ENCODE measurements at places on chromosomes 4 and X.

DNA sequence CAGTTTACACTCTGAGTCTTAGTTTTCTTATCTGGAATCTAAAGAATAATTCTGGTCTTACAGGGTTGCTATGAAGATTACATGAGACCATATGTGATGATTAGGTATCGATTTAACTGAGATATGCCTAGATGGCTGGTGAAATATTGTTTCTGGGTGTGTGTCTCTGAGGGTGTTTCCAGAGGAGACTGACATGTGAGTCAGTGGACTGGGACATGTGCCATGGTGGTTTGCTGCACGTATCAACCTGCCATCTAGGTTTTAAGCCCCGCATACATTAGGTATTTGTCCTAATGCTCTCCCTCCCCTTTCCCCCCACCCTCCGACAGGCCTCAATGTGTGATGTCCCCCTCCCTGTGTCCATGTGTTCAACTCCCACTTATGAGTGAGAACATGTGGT lies 186.0 kb upstream of the CXorf66 start:
- no peak for DNase-seq

- DNase-seq = no peak
These were observed 124.7 kb downstream of the MGST2 start for GRCh38 chr4:139790291-139790690.

- DNase-seq = no peak
These were observed 1.4 kb upstream of the AADAT start for GRCh38 chr4:170091069-170091696.

DNA sequence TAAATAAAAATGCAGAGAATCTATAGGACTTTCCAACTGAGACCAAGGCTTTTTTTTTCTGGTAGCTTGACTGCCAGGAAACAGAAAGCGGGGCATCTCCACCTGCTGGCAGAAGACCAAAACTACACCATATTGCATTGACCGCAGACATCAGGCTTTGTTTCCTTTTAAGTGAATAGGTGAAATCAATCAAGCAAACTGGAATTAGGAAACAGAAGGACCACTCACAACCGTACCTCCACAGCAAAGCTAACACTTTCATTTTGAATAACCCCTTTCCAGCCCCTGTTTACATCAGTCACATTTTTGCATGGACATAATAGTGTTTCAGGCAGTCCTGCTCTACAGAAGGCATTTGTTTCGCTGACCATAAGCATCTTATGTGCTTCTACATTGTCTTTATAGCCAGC lies 218.2 kb downstream of the IDS start:
- peak; percentile 53 for DNase-seq

- DNase-seq = no peak
These were observed 537.4 kb upstream of the MAGEB18 start for GRCh38 chrX:25600776-25601175.

DNA sequence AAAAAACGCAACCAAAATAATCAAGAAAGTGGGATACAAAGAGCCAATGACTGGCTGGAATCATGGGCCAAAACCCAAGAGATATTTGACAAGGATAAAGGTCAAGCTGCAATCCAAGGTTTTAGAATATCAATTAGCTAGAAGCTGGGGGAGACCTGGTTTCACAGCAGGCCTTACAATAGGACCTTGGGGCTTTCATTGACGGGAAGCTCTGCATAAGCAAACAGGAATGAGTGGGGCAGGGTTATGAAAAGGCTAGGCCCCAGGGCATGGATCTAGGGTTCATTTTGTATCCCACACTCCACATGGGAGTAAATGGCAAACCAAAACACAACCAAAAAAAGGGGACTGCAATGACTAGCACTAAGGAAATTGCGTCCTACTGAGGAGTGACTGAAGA lies 215.3 kb downstream of the HS6ST2 start:
- DNase-seq = no peak

DNA sequence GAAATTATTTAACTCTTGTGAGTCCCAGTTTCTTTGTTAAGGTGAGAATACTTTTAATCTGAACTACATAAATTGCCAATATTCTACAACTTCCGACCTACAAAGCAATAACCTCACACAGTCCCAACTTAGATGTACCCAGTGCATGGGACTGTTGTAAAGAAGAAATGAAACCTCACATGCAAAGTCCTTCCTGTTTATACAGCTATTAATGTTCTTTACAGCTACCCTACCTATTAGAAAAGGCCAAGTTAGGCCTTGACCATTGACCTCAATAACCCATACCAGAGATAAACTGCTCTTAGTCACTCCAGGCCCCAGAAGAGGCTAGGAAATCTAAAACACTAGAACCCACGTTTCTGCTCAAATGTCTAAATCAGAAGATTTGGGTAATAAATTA lies 920.1 kb upstream of the TENM3 start:
- DNase-seq = no peak

DNA sequence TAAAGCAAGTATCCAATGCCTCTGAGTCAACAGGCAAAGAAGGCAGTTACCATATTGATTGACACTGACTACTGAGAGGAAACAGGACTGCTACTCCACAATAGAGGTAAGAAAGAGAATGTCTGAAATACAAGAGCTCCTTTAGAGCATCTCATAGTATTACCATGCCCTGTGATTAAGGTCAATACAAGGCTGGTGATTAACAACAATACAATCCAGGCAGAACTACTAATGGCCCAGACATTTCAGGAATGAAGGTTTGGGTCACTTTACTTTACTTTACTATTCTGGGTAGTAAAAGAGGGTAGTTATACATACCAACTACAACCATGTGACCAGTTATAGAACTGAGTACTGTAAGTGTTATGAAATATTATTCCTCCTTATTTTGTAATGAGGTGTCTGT lies 44.5 kb downstream of the BRWD3 start:
- no peak for DNase-seq

DNA sequence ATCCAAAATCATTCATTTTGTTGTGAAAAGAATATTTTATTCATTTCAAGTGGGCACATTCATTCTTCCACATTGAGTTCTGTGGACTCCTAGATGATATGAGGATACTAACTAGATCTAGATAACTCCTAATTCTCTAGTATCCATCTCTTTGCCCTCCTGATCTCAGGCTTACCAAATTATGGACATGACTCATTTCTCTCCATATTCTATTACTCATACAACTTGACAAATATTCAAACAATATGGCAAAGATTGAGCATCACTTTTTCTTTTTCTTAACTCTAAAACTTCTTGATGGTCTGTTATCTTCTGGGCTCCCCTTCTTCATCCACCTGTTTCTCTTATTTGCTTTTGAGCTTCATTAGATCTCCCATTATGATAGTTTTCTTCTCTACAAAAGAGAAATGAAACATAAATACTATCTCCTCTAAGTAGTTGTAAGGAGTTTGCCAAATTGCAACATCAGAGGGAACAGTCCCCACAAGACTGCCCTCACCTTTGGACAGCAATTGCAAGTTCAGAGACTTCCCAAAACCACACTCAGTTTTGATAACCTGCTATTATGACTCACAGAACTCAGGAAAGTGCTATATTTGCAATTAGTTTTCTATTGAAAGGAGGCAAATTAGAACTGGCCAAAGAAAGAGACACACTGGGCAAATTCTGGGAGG lies 422.9 kb downstream of the SPRY1 start:
- DNase-seq = no peak

GRCh38 chr4:118955515-118955914 lies 66.9 kb downstream of the SYNPO2 start:
- no peak for DNase-seq

GRCh38 chrX:7286168-7286837 lies 138.3 kb upstream of the PUDP start:
- DNase-seq = no peak

DNA sequence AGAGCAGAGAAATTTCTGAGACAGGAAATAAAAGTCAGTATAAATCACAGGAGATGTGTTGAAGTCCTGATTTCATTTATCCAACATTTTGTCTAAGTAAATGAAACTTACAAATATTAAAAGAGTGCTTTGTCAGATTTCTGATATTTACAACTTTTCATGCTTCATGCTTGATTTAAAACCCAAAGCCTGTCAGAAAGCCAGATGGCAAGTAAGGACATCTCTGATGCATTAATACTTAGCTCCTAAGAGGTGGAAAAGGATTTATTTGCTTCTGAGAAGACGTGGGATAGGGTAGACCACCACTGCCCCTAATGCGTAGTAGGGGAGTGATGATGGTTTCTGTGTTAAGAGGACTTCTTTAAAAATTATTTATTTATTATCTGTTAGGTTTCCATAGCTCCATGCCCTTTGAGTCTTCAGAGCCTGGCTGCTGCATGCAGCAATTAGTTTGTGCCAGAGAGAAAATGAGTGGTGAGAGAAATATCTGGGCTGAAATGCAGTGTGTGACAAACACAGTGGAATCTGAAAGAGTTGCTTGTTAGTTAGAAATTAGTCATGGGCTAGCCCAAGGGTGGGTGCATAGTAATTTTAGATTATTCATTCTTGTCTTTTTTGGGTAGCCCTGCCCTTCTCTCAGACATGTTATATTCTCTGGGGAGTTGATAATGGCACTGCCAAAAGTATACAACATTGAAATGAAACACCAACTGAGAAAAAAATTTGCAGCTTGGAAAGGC lies 333.8 kb downstream of the C4orf33 start:
- no peak for DNase-seq

DNA sequence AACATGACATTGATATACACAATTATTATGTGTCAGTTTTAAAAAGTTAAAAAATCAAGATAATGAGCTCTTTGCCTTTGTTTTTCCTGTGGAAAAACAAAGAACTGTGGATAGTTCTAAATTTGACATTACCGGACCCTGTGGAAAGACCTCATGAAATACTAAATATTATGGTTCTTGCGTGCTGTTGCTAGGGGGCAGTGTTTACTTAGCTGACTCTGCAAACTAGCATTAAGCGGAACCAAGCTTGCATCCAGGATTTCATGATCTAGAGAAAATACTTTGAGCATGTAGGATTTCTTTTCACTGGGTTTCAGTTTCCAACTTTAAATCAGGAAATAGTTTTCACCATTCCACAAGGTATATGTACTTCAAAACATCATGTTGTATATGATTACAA lies 33.6 kb downstream of the CLCN4 start:
- DNase-seq = peak; percentile 43

- DNase-seq = no peak
These were observed 27.7 kb upstream of the RPL34 start for GRCh38 chr4:108592674-108592986.

GRCh38 chrX:79161655-79162054 lies 17.2 kb downstream of the GPR174 start:
- DNase-seq = no peak

- no peak for DNase-seq
These were observed 831.7 kb upstream of the POU3F4 start for GRCh38 chrX:82676386-82676785.

- DNase-seq = no peak
These were observed 387.3 kb downstream of the SPRY1 start for GRCh38 chr4:123783921-123784320.

GRCh38 chrX:68419975-68420374 lies 13.3 kb downstream of the OPHN1 start:
- no peak for DNase-seq

- DNase-seq = no peak
These were observed 95.7 kb upstream of the AFAP1 start for GRCh38 chr4:8035371-8035780.

DNA sequence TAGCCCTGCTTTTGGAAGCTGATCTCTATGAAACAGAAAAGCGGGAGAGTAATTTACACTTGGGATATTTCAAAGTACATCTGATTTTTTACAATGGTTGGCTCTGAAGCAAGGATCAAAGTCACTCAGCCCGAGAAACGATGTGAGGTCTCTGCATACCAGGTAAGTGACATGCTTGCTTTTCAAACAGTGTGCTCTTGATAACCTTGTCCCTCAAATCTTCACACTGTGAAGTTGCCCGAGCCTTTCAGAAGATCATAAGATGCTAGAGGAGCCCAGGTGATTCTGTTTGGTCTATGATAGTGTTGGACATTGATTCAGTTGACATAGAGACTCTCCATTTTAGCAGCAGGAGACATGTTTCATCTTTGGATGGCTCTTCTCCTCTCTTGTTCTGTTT lies 47.1 kb upstream of the KLHL34 start:
- DNase-seq = no peak

DNA sequence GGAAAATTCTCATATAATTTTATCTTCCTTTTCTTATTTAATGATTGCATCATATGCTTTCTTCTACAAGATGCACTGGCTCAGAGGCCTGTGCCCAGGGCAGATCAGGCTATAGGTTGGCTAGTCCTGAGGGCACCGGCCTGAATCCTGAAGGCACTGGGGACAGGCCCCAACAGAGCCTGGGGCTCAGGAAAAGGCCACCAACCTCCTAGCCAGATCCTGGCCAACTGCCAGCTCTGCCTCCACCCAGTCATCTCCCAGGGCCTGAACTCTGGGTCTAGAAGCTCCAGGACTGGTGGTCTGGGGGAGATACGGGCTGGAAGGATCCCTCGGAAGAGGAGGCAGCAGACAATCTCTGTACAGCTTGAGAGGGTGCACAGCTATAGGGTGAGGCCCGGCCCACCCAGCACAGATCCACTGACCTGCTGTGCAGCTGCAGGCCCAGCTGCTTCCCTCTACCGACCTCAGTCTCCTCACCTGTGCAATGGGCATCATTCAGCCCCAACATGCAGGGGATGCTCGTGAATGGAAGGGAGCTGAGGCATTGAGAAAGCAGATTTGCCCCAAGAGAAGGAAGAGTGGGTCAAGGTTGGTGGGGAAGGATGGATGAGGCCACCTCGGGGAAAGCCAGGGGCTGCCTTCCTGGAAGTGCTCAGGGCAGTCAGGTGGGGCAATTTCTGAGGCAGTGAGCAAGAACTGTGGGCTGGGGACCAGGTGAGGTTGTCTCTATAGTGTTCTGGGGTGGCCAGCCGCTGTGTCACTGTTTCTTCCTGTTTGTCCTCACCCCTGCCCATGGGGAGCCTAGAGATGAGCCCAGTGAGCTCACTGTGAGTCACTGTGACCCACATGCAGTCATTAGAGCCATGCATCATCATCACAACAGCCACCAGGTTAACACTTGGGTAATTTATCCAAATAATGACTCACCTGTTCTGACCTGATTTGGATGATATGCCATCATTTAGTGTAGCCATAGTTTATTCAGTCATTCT lies 22.4 kb upstream of the XAGE2 start:
- DNase-seq = no peak

DNA sequence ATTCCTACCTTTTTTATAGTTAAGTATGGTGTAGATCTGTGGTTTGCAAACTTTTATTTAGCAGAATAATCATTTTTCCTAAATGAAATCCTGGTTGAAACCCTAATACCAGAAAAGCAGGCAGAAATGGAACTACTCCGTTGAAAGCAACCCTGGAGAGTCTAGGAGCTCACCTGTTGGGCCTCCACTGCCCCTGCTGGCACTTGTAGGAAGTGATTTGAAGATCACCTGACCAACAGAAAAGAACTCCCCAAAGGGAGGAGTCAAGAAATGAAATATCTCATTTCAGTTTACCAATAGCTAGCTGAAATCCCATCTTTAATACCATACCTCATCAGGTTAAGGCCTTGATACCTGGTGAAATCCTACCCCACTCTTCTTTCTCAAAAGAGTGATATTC lies 277.1 kb downstream of the KLHL13 start:
- no peak for DNase-seq

Data from D341Med (cell line).